T-cell (primary cell): ENCODE measurements at places on chromosomes 6 and 20.

DNA sequence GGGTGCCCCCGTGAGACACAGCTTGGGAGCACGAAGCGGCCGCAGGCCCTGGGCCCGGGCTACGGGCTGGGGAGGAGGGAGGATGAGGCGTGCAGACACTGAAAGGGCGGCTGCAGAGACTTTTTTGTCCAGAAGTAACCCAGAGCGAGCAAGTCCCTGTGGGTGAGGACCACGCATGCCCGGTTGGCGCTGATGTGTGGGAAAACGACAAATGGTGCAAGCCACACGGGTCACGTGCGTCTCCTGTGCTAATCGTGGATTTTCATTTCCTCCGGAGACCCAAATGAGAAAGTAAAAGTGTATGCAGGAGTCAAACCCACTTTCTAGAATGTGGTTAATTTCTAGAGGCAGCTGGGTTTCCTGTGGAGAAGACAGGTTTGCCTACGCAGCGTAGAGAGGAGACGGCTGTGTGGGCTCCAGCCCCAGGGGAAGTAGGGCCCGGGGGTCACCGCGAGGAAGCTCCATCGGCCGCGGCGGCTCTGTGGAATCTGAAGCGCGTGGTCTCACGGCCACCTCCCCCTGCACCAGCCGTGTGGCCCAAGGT lies 19.0 kb downstream of the DLL1 start:
- H3K4me3 ChIP-seq: peak overlapping the region; percentile 85
- DNase-seq: peak; percentile 82
- no peaks in the 10 kb centered on the region for H3K27me3 ChIP-seq
- peak overlapping the region; percentile 66 for H3K27ac ChIP-seq
- H3K4me1 ChIP-seq: peaks cover 39% of the 10 kb centered on the region

DNA sequence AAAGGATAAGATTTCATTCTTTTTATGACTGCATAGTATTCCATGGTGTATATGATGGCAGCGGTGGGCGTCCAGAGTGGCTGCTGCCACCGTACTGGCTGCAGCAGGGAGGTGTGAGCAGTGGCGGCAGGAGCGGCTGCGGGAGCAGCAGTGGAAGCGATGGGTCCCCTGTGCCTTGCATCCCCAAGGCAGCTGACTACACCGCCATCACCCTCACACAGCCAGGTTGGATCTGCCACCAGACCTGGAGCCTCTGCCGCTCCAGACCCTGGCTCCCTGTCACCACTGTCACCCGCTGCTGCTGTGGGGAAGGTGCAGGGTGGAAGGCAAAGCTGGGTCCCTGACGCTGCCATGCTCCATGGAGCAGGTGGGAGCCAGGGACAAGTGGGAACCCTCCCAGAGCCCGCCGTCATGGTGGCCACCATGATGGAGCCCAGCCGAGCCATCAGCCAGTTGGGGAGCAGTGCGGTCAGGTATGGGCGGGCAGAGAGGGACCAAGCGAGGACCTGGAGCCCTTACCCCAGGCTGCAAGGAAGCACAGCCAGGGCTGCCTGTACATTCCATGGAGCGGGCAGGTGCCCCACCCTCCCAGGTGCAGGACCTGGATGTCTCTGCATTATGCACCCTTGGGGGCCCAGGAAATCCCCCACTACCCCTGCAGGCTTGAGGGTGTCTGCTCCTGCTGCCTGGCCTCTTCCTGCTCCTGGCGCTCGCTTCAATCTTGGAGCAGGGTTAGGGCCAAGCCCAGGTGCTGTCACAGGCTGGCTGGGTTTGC lies 226.1 kb downstream of the OTOR start:
- DNase-seq: no peak
- H3K4me3 ChIP-seq: no peak overlapping the region
- H3K27ac ChIP-seq: no peak overlapping the region
- no peaks in the 10 kb centered on the region for H3K36me3 ChIP-seq
- H3K4me1 ChIP-seq: no peaks in the 10 kb centered on the region

- no peaks in the 10 kb centered on the region for H3K4me1 ChIP-seq
- no peaks in the 10 kb centered on the region for H3K27me3 ChIP-seq
- peaks cover 3% of the 10 kb centered on the region for H3K36me3 ChIP-seq
- H3K27ac ChIP-seq: no peak overlapping the region
- no peak overlapping the region for H3K4me3 ChIP-seq
- no peak for DNase-seq
Observed at GRCh38 chr6:75694406-75694805, 54.6 kb upstream of the MYO6 start.

DNA sequence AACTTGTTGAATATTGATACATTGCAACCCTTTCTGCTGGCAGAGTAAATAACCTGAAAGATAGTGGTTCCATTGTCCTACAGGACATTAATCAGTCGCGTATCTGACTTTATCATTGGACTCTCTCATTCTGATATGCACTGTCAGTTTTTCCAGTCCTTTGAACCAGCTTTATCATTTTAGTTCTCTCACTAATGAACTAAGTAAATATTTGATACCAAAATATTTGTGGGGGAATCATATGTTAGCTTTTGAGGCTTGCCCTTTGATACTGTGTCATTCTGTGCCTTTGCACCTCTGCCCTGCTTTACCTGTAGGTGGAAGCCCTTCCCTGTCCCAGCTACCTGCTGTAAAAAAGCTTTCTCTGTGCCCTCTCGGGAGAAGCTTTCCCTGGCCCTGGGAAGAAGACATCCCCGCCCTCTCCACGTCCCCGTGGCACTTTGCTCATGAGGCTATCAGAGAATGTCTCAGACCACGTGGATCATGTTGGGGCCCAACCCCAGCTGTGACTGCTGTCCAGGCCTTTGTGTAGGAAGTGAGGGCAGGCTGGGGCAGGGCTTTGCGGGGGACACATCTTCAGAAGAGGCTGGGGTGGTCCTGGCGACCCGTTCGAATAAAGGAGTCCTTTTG lies 117.8 kb upstream of the NXT1 start:
- H3K4me3 ChIP-seq: no peak overlapping the region
- no peak for DNase-seq
- H3K4me1 ChIP-seq: peaks cover 5% of the 10 kb centered on the region
- no peak overlapping the region for H3K27ac ChIP-seq

DNA sequence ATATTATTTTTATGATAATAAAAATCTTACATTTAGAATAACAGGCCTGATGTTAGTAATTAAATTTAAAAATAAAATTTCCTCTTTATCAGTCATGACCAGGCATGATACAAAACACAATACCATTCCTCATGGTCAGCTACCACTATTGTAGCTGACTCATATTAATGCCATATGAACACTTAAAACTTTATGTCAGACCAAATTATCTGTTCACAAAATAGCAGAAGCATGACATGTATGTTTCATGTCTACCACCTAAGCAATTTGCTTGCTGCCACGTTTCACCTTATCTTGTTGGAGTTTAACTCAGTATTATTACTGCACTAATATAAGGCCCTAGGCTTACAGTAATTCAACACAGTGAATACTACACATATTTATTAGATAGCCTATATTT lies 65.7 kb downstream of the HTR1B start:
- DNase-seq: no peak
- no peak overlapping the region for H3K4me3 ChIP-seq
- no peaks in the 10 kb centered on the region for H3K27me3 ChIP-seq
- no peaks in the 10 kb centered on the region for H3K36me3 ChIP-seq

GRCh38 chr6:136186363-136186762 lies 63.7 kb downstream of the MTFR2 start:
- no peaks in the 10 kb centered on the region for H3K36me3 ChIP-seq
- no peak overlapping the region for H3K27ac ChIP-seq
- H3K4me3 ChIP-seq: no peak overlapping the region
- no peaks in the 10 kb centered on the region for H3K4me1 ChIP-seq
- H3K27me3 ChIP-seq: no peaks in the 10 kb centered on the region

- H3K36me3 ChIP-seq: no peaks in the 10 kb centered on the region
- peaks cover 16% of the 10 kb centered on the region for H3K27me3 ChIP-seq
- no peaks in the 10 kb centered on the region for H3K4me1 ChIP-seq
- no peak for DNase-seq
- no peak overlapping the region for H3K27ac ChIP-seq
Observed at GRCh38 chr20:16916165-16916564, 168.0 kb downstream of the OTOR start.

DNA sequence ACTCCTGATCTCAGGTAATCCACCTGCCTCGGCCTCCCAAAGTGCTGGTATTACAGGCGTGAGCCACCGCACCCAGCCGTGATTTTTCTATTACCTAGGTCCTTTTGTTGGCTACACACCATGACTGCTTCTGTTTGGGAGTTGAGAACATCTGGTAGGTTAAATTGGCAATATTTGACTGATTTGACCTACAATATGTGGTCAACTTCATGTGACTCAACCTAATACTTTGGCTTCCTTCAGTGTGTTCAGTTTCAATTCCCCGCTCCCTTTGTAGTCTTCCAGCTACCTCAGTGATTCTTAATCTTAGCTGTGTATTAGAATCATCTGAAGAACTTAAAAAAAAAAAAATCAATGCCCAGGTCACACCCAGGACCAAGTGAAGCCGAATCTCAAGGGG lies 47.4 kb downstream of the MYB start:
- no peaks in the 10 kb centered on the region for H3K36me3 ChIP-seq
- no peaks in the 10 kb centered on the region for H3K27me3 ChIP-seq
- no peak overlapping the region for H3K4me3 ChIP-seq
- DNase-seq: no peak
- peaks cover 6% of the 10 kb centered on the region for H3K4me1 ChIP-seq

DNA sequence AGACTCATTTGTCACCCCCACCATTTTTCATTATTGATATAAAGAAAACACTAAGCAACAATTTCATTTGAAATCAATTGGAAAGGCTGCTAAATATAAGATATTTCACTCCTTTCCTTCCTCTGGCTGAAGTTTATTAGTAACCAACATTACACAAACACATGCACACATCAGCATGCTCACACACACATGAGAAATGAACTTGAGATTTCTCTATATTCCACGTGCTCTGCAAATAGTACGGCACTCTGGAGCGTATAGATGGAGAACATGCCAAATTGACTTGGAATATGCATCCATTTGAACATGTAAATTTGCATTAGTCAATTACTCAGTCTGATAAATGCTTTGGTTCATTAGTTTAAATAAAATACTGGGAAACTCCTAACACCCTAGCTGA lies 37.1 kb upstream of the F13A1 start:
- DNase-seq: no peak
- no peaks in the 10 kb centered on the region for H3K36me3 ChIP-seq
- H3K27me3 ChIP-seq: peaks cover 4% of the 10 kb centered on the region
- H3K4me3 ChIP-seq: no peak overlapping the region

- no peaks in the 10 kb centered on the region for H3K27me3 ChIP-seq
- peak; percentile 12 for DNase-seq
- no peaks in the 10 kb centered on the region for H3K36me3 ChIP-seq
- H3K27ac ChIP-seq: no peak overlapping the region
- H3K4me1 ChIP-seq: peaks cover 10% of the 10 kb centered on the region
Observed at GRCh38 chr6:89239338-89239737, 22.2 kb upstream of the GABRR1 start.

- no peak for DNase-seq
- H3K27ac ChIP-seq: no peak overlapping the region
- no peaks in the 10 kb centered on the region for H3K4me1 ChIP-seq
- no peak overlapping the region for H3K4me3 ChIP-seq
- no peaks in the 10 kb centered on the region for H3K27me3 ChIP-seq
- H3K36me3 ChIP-seq: no peaks in the 10 kb centered on the region
Observed at GRCh38 chr20:22901921-22902320, 133.2 kb upstream of the SSTR4 start.

GRCh38 chr6:155382338-155382685 lies 68.0 kb upstream of the TFB1M start:
- no peak overlapping the region for H3K27ac ChIP-seq
- H3K27me3 ChIP-seq: no peaks in the 10 kb centered on the region
- no peak for DNase-seq
- no peaks in the 10 kb centered on the region for H3K36me3 ChIP-seq

GRCh38 chr6:88561954-88562315 lies 395.8 kb upstream of the CNR1 start:
- no peak for DNase-seq
- no peaks in the 10 kb centered on the region for H3K36me3 ChIP-seq
- H3K27ac ChIP-seq: no peak overlapping the region
- no peaks in the 10 kb centered on the region for H3K4me1 ChIP-seq

- H3K4me1 ChIP-seq: no peaks in the 10 kb centered on the region
- no peak for DNase-seq
- H3K4me3 ChIP-seq: no peak overlapping the region
- H3K27me3 ChIP-seq: no peaks in the 10 kb centered on the region
Observed at GRCh38 chr6:63447134-63447533, 125.1 kb upstream of the LOC128125822 start.

DNA sequence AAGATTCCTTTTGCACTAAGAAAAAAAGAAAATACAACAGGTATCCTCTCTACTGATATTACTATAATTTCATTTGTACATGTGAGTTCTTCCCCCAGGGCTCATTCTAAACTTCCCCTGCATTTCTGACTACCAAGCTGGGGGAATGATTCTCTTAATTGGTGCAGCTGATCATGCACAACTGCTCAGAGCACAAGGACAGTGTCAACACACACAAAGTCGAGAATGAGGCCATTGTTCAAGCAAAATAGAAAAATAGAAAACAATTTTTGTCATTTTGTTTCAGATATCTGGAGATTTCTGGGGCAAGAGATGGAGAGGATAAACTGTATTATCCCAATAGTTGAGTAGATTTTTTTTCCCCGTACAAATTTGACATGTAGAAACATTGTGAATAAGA lies 236.3 kb downstream of the HAO1 start:
- DNase-seq: no peak
- H3K36me3 ChIP-seq: no peaks in the 10 kb centered on the region
- no peaks in the 10 kb centered on the region for H3K27me3 ChIP-seq

GRCh38 chr6:127051571-127052260 lies 66.8 kb upstream of the RSPO3 start:
- no peak overlapping the region for H3K27ac ChIP-seq
- H3K4me1 ChIP-seq: no peaks in the 10 kb centered on the region
- no peaks in the 10 kb centered on the region for H3K36me3 ChIP-seq

- no peak for DNase-seq
- H3K36me3 ChIP-seq: no peaks in the 10 kb centered on the region
- H3K27ac ChIP-seq: no peak overlapping the region
- peaks cover 13% of the 10 kb centered on the region for H3K27me3 ChIP-seq
- no peaks in the 10 kb centered on the region for H3K4me1 ChIP-seq
- H3K4me3 ChIP-seq: no peak overlapping the region
Observed at GRCh38 chr6:37122861-37123260, 47.1 kb upstream of the PIM1 start.

DNA sequence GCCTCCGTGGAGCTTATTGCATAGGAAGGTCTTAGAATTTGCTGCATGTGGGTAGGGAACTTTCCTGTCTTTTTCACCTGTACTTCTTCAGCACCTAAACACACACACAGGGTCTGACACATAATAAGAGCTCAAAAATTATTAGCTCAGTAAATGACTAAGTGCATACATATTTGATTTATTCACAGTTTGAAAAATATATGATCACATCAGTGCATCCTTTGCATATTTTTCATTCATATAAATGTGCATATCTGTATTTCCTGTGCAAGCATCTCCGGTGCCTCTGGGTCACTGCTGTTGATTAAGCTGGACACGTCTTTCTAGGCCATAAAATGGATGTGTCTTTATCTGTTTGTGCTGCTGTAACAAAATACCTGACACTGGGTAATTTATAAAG lies 234.7 kb downstream of the UST start:
- no peaks in the 10 kb centered on the region for H3K27me3 ChIP-seq
- H3K4me1 ChIP-seq: no peaks in the 10 kb centered on the region
- no peak overlapping the region for H3K4me3 ChIP-seq
- H3K27ac ChIP-seq: no peak overlapping the region
- H3K36me3 ChIP-seq: no peaks in the 10 kb centered on the region

GRCh38 chr20:54078296-54078984 lies 8.0 kb upstream of the BCAS1 start:
- no peak for DNase-seq
- H3K36me3 ChIP-seq: no peaks in the 10 kb centered on the region
- no peak overlapping the region for H3K4me3 ChIP-seq
